ENCODE measurements at places on chromosomes 3 and 15.

- peak; percentile 63 for DNase-seq
Observed at GRCh38 chr3:39000008-39000450, 51.7 kb downstream of the SCN11A start.

DNA sequence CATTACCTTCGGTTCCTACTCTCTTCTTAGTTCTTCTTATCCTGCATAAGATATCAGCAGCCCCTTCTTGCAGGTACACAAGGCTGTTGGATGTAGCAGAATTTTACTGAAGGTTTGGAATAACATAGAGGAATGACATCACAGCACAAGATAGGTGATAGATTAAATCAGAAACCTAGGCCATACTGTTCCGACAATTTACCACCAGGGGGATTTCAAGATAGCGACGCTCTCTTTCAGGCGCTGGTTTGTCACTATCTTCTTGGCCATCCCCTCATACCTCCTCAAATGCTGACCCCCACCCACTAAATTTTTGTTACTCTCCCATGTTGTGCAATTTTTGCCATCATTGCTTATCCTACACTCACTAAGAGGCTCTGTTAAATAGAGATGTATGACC is 3.5 kb downstream of the SIDT1 start:
- DNase-seq = no peak

DNA sequence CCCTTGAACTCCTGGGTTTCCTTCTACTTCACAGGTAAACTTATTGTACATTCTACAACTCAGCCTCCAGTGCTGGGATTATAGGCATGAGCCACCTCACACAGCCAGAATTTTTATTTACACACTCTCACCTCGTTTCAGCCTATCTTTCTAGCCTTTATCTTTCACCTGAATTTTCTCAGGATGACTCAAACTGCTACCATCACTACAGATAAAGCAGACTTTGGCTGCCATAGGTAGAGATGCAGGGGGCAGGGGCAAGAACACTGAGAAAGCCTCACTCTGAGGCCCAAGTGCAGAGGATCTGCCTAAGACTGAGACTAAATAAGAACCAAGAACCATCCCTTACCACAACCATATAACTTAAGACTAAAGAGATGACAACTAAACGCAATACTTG is 59.0 kb downstream of the ETFA start:
- no peak for DNase-seq

DNA sequence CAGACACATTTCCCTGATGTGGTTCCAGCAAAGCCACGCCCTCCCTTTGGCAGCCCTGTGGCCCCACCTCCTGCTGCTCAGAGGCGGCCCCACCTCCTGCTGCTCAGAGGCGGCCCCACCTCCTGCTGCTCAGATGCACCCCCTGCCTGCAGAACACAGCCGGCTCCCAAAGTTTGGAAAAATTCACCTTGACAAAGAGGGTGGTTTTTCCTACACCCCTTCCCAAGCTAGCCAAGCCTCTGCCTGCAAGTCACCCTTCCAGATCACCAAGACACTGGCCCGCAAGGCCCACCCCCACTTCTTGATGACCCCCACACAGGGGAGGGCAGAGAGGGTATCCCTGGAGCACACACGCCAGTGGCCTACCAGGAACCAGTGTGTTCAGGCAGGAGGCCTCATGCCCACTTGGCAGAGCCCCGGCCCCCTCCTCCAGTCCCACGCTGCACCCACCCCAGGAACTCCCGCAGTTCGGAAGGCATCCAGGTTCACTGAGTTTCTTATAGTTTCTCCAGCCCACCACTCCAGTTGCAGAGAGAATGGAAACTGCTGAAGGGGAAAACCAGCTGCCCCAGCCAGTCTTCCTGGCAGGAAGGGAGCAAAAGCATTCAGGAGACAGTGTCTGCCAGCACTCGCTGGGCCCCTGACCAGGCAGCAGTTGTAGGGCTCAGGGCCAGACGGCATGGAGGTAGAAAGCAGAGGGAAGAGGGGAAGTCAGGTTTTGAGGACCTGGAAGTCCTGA is 2.3 kb upstream of the HAPLN3 start:
- DNase-seq = peak; percentile 59

GRCh38 chr15:68265081-68265480 is 12.5 kb upstream of the FEM1B start:
- DNase-seq = no peak

- no peak for DNase-seq
Observed at GRCh38 chr3:102722317-102722716, 287.5 kb downstream of the ZPLD1 start.

DNA sequence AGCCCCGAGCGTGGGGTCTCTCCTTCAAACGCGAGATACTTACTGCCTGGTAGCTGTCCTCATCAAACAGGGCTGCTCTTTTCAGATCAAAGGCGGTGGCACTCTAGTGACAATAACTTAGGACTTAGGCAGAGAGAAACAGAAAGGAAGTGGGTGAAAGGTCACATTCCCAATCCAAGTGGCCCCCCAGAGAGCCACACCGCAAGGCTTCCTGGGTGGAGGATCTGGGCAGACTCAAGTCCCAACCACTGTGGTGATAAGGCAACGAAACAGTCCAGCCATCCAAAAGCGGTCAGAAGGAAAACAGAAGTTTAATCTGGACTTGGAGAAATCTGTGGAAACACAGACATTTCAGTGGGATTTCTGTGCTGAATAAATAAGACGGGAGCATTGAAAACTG is 227.2 kb downstream of the ADAMTS17 start:
- no peak for DNase-seq

DNA sequence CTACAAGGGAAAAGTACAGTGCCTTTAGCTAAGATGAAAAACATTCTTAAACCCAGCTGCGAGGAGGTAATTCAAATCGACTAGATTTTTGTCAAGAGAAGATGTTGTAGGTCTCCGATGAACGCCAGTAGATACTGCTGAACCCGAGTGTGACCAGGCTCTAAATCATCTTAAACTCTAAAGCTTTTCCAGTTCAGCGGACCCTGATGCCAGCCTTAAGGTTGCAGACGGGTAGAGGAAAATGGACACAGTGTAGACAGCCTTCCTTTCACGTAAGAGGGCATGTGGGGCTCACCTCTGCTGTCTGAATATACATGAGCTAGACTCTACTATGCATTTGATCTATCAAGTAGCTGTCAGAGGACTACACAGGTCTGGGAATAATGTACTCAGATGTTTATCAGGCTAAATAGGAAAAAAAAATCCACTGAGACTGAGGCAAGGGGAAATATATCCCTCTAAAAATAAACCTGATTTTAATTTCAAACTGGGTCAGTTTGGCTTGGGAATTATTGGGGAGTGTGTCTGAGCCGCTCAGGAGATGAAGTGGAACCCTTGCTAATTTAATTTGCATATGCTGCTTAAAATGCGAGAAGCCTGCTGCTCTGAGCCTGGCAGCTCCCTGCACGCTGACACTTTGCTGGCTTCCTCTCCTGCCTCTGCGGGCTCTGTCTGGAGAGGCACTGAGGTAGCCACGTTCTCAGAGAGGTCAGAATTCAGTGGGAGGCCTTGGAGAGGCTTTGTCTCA is 151.9 kb downstream of the CADPS start:
- DNase-seq = no peak

GRCh38 chr15:86647810-86648440 is 568.3 kb downstream of the AGBL1 start:
- no peak for DNase-seq

DNA sequence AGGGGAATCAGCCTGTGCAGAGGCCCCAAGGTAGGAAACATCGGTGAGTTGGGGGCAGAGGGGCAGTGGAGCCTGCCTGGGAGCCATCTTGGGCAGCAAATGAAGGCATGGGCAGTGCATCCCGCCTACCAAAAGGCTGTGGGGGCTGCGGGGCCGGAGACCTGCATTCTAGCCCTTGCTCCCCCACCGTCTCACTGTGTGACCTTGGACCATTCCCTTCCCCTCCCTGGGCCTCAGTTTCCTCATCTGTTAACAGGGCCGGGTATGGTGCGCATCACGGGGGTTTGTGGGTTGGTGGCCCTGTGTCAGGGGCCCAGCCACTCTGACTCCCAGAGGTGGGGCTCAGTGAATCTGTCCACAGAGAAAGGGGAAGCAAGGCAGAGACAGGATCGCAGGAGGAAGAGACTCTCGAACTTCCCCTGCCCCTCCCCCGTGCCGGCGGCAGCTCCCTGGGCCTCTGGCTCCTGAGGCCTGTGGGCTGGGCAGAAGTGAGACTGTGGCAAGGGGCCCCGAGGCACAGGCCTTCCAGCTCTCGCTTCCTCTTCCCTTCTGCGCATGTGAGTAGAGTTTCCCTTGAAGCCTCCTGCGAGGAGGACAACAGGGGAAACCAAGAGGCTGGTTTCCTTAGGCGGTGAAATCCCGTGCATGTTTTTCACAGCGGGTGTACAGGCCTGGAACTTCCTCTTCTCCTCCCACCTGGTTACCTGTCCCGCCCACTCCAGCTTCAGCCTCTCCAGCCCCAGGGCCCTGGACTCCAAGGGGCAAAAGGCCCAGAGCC is 42.9 kb downstream of the IDH2 start:
- DNase-seq = no peak

DNA sequence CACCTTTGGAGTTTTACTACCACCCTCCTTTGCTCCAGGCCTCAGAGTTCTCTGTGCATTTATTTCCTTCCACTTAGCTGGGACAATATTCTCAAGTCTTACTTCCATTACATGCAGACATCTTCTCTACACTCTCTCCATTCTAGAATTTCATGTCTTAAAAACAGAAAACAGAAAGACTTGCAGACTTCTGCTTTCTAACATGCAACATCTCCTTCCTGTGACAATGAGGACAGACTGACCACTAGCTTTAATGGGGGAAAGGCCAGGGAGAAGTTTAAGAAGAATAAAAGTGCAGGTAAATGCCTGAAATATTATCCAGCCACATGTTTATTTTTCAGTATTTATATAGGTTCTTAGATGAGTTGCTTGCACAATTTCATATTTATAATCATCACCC is 17.1 kb upstream of the CSTA start:
- no peak for DNase-seq

DNA sequence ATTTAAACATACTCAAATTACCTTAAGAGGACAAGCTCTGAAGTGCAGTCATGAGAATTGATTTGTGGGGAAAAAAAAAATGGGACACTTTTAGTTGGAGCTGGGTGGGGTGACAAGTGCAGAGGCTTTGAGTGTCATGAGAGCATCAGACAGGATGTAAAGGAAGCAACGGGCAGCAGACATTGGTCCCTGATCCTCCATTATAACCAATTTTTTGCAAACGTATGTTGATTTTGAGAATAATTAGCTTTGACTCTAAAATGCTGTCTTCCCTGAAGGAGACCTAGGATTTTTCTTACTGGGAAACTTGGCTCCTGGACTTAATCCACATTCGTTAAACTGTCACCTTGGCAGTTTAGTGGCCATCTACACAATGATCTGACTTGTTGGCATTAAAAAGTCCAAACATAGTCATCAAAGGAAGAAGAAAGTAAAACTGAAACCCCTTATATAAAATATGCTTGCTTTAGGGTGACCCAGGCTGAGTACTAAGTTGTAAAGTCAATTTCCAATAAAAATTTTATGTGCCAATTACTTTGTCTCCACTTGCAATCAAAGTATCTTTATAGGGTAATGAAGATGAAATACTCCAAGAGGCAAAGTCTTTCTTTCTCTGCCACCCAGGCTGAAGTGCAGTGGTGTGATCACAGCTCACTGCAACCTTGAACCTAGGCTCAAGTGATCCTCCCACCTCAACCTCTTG is 45.6 kb downstream of the BCL2L10 start:
- DNase-seq = no peak

- no peak for DNase-seq
Observed at GRCh38 chr15:91535856-91536500, 317.5 kb upstream of the SLCO3A1 start.

- no peak for DNase-seq
Observed at GRCh38 chr15:50506121-50506520, 40.3 kb downstream of the USP50 start.

GRCh38 chr15:40688932-40689799 is 5.8 kb upstream of the RAD51 start:
- no peak for DNase-seq

DNA sequence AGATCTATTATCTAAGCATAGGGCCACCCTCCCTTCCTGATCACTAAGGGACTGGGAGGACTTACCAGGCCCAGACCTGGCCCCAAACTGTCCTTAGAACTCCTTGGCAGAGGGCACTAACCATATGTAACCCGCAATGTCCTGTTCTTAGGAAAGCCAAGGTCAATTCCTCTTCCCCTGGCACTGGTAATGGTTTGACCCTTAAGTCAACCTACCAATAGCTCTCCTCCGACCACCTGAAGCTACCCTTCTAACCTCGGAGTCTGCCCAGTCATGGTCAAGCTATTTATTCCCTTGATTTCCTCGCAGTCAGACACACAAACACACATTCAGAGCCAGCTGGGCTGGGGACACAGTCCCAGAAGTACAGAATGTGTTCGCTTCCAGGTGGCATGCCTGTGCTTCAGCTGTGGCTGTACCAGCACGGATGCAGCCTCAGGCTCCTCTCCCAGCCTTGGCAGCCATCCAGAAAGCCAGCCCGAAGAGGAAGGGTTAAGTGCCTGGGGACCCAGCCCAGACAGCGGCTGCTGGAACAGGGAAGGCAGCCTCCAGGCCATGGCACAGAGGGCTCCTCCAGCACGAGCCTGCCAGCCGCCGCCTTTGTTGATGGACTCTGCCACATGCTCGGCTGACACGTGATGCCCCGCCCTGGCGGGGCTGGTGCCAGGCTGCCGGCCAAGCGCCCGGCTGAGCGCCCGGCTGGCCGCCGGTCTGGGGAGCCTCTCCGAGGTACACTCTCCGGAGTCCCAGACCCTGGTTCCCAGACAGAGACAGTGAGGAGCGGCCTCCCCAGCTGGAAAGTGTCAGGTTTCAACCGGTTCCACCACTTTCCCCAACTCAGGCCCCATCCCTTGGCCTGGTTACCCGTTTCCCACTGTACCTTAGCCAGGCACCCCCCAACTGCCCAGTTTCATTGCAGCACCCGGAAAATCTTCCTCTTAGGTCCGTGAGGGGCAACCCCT is 5.5 kb downstream of the BMF start:
- peak; percentile 15 for DNase-seq

GRCh38 chr3:186759231-186759930 is 24.0 kb upstream of the EIF4A2 start:
- DNase-seq = no peak

DNA sequence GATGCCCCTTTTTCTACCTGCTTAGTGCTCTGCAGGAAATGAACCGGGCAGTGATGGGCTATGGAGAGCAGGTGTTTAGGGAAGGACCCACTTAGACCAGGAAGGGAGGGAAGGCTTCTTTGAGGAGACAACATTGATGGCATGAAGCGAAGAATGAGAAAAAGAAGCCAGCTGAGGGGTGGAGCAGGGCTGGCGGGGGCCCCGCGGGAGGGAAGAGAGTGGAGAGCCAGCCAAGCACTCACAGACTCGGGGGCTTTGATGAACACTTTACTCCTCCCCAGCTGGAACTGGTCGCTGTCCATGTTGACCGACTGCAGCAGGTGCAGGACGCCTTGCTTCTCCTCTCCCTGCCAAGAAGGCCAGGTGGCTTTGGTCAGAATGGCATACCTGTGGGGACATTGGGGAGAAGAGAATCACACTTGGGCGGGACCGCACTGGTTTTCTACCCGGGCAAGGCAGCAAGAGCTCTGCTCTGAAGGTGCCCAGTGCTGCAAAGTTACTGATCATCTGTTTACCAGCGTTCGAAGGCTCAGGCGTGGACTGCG is 28.4 kb upstream of the LDHAL6B start:
- DNase-seq = no peak

Data from kidney glomerular epithelial cell (primary cell).